ENCODE measurements at places on chromosomes 12 and 14.

- DNase-seq = no peak
Observed at GRCh38 chr14:32785585-32785984, 153.1 kb upstream of the NPAS3 start.

DNA sequence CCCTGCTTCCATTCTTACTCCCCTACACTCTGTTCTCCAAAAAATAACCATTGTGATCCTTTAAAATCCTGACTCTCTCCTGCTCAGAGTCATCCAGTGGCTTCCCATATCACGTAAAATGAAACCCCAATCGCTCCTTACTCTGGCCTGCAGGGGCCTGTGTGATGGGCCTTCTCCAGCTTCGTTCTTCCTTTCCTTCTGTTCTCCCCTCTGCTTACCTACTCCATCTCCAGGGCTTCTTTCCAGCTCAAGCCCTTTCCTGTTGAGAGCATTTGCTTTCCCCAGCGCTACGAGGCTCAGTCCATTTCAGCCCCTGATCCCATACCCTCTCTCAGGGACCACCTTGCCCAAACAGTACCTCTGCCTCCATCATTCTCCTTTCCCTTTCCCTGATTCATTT, 144.4 kb upstream of the ARHGAP5 start:
- DNase-seq = no peak

- DNase-seq = no peak
Observed at GRCh38 chr12:9079883-9080675, 35.6 kb downstream of the A2M start.

DNA sequence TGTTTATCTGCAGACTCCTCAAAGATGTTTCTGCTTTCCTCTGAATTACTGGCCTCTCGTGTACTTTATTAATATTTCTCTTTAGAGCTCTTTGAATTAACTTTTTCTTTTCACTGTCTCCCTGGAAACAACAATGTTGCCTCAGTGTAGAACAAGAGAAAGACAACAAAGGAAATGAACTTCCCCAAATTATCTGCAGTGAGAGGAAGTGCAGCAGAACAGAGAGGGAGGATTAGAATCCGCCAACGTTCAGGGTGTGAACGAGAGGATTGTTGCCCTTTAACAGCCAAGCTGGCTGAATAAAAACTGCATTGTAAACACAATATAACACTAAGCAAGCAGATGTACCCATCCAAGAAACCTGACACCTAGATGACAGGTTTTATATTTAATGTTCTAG, 375.9 kb downstream of the GALC start:
- no peak for DNase-seq

- no peak for DNase-seq
Observed at GRCh38 chr12:132669166-132669879, 17.8 kb downstream of the POLE start.

- no peak for DNase-seq
Observed at GRCh38 chr14:33486332-33486890, 464.5 kb downstream of the EGLN3 start.

- DNase-seq = no peak
Observed at GRCh38 chr12:104410786-104411185, 46.0 kb upstream of the CHST11 start.

- DNase-seq = no peak
Observed at GRCh38 chr12:11497995-11498394, 102.6 kb upstream of the PRB2 start.

- no peak for DNase-seq
Observed at GRCh38 chr14:68899033-68899603, 80.0 kb downstream of the ACTN1 start.

- DNase-seq = no peak
Observed at GRCh38 chr12:129903956-129904829, at the start of gene TMEM132D. TMEM132D (minus strand) TSS chr12:129904025.

DNA sequence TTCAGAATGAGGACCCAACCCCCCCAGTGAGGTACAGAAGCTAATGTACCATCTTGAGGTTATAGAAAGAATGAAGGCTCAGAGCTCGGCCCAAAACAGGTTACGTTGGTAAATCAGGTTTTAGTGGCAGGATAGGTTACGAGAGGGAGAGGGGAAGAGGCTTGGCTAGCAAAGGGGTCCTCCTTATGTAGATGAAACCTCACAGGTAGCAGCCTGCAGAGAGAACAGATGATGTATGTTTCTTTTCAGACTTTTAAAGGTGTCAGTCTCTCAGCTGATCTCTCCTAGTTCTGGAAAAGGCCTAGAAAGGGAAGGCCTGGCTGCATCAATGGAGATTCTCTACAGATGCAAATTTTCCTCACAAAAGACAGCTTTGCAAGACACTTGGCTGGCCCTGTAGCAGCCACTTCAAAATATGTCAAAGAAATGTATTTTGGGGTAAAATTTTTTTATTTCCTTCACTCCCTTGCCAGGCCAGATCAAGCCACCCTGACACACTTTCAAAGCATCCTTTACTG, 71.7 kb upstream of the CPSF6 start:
- DNase-seq = no peak
